ENCODE measurements at places on chromosomes 4 and X. TPM values are rescaled to one million over a fixed set of nuclear protein-coding genes. Genes with fewer than 3 reads are reported as not detected.

GRCh38 chr4:150336676-150337412 is 245.1 kb upstream of the MAB21L2 start:
- DNase-seq = no peak

GRCh38 chrX:32280921-32281320 is 930.4 kb downstream of the DMD start:
- no peak for DNase-seq

DNA sequence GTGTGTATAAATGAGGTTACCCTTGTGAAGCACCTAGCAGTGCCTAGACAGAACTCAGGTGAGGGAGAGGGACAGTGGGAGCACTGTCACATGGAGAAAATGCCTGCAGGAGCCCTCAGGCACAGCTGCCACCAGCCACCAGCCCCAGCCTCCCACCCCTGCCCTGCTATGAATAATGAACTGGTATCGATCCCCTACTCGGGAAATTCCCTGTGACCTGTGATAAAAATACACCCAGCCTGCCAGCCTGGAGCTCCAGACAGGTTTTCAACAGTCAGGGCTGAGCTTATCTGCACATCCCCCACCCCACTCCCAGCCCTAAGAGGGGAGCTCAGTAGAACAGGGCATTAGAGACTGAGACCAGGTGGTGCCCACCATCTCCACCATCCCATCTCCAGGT is 159.6 kb upstream of the PJA1 start:
- DNase-seq = no peak

SYNPO2 gene
- 0.85 TPM for total RNA-seq
